ENCODE measurements at places on chromosomes 5 and 9. TPM values are rescaled to one million over a fixed set of nuclear protein-coding genes. Genes with fewer than 3 reads are reported as not detected.

INSL4 gene
- not detected for total RNA-seq

KIF20A gene
- total RNA-seq: 0.35 TPM

PDGFRB gene
- total RNA-seq: 12.8 TPM

TXNDC8 gene
- total RNA-seq: not detected
